ENCODE measurements at places on chromosomes 1 and 21. TPM values are rescaled to one million over a fixed set of nuclear protein-coding genes. Genes with fewer than 3 reads are reported as not detected.

Gene NPL
- total RNA-seq = 1.2 TPM

Gene LRRC53
- total RNA-seq = not detected

Gene SLC1A7
- not detected for total RNA-seq

Gene UBXN11
- total RNA-seq = 15.4 TPM

Gene CFAP74
- total RNA-seq = not detected

Gene INSRR
- not detected for total RNA-seq

Gene RBP7
- total RNA-seq = 5.6 TPM
